Activated naive CD8-positive, alpha-beta T cell treated with anti-CD3 and anti-CD28 coated beads, Interleukin-2, amount 10 ng/mL, durations not matched to agents 7 days and 5 days (primary cell): ENCODE measurements at places on chromosomes 1 and 21. TPM values are rescaled to one million over a fixed set of nuclear protein-coding genes. Genes with fewer than 3 reads are reported as not detected.

DNA sequence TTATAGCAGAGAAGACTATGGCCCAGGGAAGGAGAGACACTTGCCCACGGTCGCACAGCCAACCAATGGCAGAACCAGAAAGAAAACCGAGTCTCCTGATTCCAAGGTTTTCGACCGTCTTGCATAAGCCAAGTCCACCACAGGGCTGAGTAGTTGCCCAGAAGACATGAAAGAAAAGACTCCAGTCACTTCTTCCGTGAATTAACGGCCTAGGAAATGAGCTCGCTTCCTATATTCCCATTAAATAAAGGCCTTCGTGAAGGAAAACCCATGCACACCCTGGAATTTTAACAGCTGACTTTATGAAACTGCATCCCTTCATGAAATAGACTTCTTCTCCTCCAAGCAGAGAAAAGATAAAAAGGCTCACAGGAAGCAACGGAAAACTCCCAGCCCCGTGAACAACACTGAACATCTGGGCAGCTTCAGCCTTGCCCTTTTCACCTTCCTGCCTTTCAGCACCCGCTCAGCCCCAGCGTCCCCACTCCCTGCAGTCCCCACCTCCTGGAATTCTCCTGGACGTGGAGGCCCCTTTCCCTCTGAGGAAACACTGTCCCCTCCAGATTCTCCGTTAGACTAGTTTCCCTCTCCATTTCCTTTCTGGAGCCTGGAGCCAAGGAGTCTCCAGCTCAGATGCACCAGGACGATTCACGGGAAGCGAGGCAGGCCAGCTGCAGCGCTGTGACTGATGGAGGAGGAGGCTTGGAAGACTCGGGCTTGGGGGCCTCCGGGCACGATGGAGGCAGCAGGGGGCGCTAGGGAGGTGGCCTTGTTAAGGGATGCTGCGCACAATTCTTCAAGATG, 2.7 kb upstream of the MYOC start:
- peak; percentile 82 for DNase-seq

- no peak for DNase-seq
Observed at GRCh38 chr1:148389027-148389339, 94.1 kb downstream of the PPIAL4G start.

- DNase-seq = no peak
Observed at GRCh38 chr1:112794654-112795239, 79.6 kb upstream of the PPM1J start.

GRCh38 chr21:45300786-45301520, 13.3 kb upstream of the POFUT2 start:
- peak; percentile 24 for DNase-seq

- no peak for DNase-seq
Observed at GRCh38 chr1:23188434-23188884, 19.8 kb upstream of the LUZP1 start.

- DNase-seq = no peak
Observed at GRCh38 chr1:5908461-5909375, 83.5 kb downstream of the NPHP4 start.

DNA sequence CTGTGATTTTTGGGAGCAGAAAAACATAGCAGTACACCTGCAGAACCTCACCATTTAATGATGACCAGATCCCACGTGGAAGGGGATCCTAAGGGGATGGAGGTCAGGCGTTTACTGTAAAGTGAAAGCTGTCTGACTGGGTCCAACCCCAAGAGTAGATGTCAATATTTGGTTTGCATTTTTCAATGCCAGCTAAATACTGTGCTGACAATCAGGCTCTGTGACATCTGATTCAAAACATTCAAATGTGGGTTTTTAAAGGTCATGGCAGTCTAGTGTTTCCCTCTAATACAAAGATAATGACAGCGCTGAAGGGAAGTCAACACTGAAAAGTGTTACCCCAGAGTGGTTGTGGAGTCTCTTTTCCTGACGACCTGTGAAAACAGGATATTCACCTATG, 68.1 kb downstream of the SPAG17 start:
- no peak for DNase-seq

DNA sequence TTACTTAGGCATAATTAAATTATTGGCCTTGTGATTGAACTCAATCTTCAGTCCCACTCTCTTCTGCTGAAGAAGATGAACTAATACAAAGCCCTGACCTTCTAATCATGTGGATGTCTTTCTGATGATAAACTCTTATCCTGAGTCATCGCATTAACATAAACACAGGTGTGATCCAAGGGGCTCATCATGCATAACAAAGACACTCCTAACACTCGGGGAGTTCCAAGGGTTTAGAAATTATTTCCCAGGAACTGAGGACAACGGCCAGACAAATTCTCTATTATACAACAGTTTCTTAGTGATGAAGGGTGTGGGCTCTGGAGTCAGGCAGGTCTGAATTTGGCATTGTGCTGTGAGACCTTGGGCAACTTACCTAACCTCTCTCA, 18.0 kb downstream of the DUSP10 start:
- DNase-seq = no peak

- DNase-seq = peak; percentile 48
Observed at GRCh38 chr1:107139833-107140702, 771 bp upstream of the NTNG1 start.

- no peak for DNase-seq
Observed at GRCh38 chr1:33142483-33143064, 39.3 kb downstream of the TRIM62 start.

DNA sequence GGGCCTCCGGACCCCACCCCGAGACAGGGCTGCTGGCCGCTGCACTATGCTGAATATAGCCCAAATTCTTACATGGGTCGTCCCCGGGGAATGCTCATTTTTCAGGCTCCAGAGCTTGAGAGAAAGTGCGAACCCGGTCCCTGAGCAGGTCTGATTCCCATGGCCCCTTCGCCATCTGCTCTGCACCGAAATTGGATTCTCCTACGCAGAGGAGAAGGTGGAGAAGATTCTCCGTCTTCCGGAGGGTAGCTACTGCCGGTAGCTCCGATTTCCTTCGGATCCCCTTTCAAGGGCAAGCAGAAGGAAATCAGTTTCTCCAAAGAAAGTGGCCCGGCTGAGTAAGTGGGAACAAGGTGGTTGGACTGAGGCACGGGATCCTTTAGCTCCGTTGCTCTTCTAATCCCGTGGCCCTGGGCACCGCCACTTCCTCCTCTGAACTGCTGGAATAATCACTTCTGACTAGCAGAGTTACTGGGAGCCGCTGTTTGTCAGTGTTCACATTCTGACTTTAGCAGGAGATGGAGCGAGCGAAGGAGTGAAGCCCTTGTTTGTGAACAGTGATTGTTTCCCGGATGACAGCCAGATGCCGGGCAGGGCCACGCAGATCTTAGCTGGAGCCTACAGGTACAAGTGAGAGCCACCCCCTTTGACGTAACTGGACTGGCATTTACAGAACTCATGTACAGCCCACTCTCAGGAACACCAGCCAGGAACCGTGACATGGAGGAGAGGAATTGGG, 1.1 kb upstream of the ZNF496 start:
- DNase-seq = no peak

DNA sequence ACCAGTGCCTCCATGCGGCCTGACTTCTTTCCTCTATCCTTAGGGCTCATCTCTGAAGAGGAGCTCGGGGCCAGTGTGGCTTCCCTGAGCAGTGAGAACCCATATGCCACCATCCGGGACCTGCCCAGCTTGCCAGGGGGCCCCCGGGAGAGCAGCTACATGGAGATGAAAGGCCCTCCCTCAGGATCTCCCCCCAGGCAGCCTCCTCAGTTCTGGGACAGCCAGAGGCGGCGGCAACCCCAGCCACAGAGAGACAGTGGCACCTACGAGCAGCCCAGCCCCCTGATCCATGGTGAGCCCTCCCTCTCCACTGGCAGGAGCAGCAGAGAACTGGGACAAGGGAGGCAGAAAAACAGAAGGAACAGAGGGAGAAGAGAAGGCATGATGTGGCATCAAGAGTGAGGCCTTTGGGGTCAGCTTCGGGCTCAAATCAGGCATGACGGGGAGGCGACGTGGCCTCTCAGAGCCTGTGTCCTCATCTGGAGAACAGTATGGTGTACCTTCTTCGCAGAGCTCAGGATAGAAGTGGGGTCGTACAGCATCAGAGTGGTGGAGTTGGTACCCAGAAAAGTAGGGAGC, 6.5 kb upstream of the LRRC71 start:
- no peak for DNase-seq

- no peak for DNase-seq
Observed at GRCh38 chr1:107538502-107538901, 397.7 kb downstream of the NTNG1 start.

DNA sequence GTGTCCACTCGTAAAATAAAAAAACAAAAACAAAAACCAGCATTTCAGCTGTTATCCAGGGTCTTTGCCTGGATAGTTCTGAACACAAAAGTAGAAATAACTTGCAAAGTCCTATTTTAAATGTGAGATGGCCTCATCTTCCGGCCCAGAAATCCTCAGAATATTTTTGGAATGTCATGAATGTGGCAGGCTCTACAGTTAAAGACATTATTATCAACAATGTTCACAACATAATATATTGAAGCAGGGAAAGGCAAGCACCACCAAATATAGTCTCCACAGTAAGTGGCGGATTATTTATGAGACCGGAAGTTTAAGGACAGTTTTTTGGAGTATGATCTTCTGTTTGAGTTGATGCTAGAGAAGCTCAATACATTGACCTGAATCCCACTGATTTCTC, 1.2 kb upstream of the C1orf198 start:
- DNase-seq = no peak

GRCh38 chr1:238753252-238753651, 633.1 kb upstream of the CHRM3 start:
- DNase-seq = no peak

DNA sequence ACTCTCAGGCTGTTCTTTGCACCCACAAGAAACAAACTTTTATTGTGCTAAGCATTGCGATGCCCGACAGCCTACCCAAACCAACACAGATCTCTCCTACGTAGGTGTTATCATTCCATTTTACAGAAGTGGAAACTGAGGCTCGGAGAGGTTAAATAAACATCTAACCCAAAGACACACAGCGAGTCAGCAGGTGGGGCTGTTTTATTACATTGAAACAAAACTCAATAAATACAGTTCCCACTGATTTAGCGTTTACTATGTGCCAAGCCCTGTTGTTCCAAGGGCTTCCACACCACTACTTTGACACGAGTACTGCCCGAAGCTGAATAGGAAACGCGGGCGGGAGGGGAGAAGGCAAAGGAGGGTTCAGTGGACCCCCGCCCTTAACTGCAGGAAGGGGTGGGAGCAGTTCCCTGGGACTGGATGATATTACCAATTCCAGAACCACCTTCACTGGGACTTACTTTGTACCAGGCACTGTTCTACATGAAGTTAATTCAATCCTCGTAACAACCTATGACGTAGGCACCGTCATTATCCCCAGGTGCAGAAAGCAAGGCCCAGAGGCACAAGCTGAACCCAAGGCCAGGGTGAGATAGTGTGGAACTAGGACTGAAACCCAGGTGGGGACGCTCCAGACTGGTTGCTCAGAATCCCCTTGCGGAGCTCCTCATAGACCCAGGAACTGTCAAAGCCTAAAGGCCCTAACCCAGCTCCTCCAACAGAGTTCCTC, 19.3 kb upstream of the ALDH4A1 start:
- no peak for DNase-seq

GRCh38 chr1:30310966-30311742, 412.2 kb downstream of the MATN1 start:
- DNase-seq = no peak

DNA sequence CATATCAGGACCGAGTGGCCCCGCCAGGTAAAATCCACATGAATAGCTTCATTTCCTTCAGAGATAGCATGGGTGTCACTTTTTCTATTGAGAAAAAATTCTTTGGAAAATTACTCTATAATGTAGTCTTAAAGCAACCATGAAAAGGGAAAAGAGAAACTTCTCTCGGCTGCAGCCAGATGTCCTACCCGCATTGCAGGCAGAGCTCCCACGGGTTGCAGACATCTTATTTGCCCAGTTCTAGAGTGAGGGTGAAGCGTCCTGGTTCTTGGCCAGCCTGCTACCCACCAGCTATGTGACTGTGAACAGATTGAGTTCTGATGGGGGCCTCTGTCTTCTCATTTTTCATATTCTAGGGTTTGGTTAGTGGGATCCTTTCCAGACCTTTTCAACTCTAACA, 5.0 kb downstream of the ATP1B1 start:
- no peak for DNase-seq

GRCh38 chr1:30705698-30706097, 17.7 kb downstream of the MATN1 start:
- DNase-seq = no peak

DNA sequence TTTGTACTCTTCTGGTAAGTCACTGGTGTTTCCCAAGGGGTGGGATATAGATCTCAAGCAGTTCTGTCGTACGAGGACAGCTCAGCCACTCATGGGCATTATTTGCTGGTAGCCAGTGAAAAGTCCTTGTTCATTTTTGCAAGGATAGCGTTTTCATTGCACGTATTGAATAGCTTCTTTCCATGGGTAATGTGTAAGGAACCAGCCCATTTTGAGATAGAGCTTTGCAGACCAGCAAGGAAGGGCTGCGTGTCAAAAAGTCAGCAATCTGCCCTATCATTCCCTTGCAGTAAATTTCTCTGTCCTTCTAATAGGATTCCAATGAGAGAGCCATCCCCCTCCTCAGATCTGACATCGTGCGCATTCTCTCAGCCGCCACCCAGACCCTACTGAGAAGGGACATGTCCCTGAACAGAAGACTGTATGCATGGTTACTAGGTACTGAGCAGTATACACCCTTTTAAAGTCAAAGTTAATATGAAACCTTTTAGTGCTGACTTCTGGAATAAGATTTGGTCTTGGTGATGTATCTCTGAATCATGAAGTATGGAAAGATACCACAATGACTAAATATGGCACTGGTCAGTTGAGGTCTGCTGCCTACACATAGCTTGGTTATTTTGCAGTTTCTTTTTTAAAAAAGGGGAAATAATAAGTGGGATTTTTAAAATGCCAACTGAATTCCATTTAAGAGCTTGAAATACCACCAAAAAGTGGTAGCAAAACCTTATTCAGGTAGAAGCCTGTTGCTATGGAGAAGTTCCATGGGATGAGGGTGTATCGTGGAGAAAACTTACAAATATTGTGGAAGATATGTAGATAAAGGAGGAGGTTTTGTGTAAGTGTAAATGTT, 55.3 kb downstream of the DOP1B start:
- no peak for DNase-seq

GRCh38 chr1:114428083-114428754, 82.8 kb downstream of the TRIM33 start:
- DNase-seq = no peak

UBXN10 gene
- total RNA-seq = 0.23 TPM

TIE1 gene
- 0.23 TPM for total RNA-seq

TMEM125 gene
- not detected for total RNA-seq

ZSWIM5 gene
- total RNA-seq = 1.9 TPM

TTC39A gene
- not detected for total RNA-seq

ILF2 gene
- total RNA-seq = 141 TPM

HES5 gene
- not detected for total RNA-seq
